ENCODE measurements at places on chromosomes 3 and 15.
A peak's percentile ranks its signal among the peaks of the same experiment; 100 is the strongest.

DNA sequence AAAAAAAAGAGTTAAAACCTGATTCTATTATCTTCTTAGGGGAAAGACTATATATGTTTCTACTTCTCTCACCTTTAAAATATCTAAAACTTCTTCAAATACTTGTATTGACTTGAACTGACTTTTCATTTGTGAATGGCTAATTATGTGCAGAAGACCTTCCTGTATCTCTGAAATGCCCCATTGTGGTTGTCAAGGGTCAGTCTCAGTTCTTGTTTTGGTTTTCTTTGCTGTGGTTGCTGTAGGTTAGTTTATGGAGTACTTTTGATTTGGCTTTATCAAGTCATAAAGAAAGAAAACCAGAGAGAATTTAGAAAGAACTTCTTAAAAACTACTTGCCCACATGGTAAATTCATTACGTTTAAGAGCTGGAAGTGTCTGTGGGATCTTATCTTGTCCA, 345.3 kb upstream of the POU1F1 start:
- no peak for DNase-seq

DNA sequence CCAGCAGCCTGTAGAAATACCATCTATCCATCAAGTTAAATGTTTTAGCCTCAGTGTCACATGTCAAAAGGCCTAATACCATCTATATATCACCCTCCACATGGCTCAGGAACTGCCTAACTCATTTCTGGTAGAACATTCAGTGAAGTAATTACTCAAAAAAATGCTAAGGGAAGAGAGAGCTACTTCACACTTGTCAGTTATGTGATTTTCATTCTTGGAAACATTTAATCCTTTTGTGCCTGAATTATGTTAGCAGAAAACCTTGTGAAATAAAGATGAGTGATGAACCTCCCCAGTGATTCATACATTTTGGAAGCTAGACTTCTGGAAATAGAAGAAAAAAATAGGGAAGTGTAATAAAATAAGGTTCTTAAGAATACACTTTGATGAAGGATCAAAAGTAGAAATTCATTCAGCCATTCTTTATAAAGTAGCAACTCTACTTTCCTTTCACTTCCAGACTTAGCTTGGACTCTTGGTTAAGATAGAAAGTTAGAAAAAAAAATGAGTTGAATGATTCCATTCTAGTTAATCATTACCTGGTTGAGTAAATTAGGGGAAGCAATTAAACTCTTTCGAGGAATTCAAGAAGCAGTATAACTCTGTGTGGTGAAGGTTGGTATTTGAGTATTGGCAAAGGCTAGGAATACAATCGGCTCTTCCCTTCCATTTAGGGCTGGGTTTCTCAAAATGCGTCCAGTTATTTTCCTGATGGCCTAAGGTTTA, 3.6 kb downstream of the OTOL1 start:
- DNase-seq, result no peak

GRCh38 chr3:168047190-168047795, 48.4 kb downstream of the GOLIM4 start:
- peak; percentile 78 for DNase-seq

DNA sequence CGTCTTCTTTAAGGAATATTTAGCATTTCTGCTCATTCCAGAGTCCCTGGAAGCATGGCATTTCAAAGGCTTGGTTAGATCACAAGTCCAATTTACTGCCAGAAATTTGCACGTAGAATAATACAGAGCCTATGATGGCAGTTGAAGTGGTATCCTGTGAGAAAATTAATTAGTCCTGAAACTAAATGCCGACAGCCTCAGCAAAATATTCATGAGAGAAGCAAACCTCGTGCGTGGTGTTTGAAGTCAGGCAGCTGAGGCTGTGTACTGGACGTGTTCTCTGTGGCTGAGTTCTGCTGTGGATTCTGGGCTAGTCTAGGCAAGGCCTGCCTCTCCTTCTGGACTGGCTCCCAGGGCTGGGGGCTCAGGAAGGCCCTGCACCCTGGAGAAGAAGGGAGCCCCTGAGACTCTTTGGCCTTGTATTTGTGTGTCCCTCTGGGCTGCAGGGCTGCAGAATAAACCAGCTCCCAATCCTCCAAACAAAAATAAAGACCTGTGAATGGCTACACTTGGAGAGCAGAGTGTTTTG, 106.6 kb downstream of the APBA2 start:
- DNase-seq, result no peak

DNA sequence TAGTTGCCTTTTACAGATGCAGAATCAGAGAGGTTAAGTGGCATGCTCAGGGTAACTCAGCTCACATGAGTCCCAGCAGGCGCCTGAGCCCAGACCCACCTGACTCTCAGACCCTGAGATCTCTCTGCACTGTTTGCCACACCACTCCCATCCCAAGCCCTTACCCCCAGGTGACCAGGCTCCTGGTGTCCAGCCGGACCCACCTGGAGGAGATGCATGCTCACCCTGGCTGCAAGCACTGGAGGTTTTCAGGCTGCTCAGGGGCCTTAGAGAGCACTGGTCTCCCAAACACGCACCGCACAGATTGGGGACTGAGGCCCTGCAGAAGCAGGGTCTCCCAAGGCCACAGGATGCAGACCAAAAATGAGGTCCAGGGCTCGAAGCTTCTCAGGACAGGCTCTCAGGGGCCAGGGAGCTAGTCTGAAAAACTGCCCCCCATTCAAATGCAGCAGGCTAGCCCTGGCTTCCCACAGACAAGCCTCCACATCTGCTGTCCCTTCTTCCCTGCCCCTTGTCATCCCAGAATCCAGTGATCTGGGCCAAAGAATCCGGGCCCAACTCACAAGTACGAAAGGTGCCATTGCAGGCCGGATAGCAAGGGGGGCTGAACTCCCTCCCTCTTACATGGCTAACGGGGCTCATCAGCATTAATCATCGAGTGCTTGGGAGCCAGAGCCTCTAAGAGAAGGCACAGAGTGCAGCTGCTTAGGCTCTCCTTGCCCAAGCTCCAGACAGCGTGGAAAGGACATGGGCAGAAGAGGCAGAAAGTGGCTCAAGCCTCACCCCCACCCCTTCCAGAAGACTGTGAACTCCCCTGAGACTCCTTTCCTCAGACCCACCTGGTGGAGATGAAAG, 90.2 kb upstream of the PRR20G start:
- DNase-seq, result no peak

DNA sequence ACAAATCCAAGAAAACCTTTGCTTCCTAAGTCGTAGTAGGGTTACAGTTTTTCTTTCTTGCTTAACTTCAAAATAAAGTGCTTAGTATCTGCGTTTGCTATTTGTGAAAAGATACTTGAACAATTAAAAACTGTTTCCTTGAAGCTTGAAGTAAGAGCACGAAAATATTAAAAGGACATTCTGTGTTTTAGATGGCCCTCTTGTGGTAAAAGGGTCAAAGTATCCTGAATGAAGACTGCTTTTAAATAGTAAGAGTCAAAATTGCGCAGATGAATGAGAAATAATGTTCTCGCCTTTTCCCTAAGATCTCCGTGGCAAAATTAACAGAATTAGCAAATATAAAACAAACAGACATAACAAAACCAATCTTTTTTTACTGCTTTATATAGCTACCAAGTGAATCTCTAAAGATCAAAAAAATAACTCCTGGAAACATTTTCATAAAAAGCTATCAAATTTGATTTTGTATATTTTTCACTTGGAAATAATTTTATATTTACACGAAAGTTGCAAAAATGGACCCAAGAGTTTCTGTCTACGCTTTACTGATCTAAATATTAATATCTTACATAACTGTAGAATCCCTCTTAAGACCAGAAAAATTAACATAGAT, 175.4 kb downstream of the MBNL1 start:
- DNase-seq, result peak; percentile 67

GRCh38 chr15:69643476-69643875, 190.9 kb downstream of the RPLP1 start:
- no peak for DNase-seq

DNA sequence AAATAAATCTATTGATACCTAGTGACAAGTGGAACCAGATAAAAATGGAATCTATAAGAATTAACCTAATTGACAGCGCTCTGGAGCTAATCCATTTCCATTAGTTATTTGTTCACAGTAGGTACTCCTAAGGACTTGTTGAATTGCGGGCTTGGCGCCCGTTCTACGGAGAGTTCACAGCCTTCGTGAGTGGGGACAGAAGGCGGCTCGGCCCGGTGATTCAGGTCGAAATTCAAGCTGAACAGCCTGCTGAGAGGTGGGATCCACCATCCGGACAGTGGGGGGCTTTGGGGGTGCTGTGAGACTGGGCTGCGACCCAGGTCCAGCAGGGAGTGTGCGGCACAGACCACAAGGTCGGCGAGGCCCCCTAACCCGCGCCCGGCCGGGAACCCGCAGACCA, 779 bp upstream of the CTNNB1 start:
- DNase-seq, result peak; percentile 11

All from fibroblast of skin of back (primary cell).